GM23338 (cell line): ENCODE measurements at places on chromosomes 6 and 20. TPM values are rescaled to one million over a fixed set of nuclear protein-coding genes. Genes with fewer than 3 reads are reported as not detected.

GRCh38 chr6:18302561-18303439, 38.5 kb upstream of the DEK start:
- no peaks in the 10 kb centered on the region for H3K27me3 ChIP-seq
- H3K36me3 ChIP-seq = no peaks in the 10 kb centered on the region
- peak overlapping the region; percentile 29; the same call in 1 of the 2 replicates for H3K27ac ChIP-seq

Gene DACT2
- total RNA-seq = 7.3 and 10.6 TPM in 2 replicates

DNA sequence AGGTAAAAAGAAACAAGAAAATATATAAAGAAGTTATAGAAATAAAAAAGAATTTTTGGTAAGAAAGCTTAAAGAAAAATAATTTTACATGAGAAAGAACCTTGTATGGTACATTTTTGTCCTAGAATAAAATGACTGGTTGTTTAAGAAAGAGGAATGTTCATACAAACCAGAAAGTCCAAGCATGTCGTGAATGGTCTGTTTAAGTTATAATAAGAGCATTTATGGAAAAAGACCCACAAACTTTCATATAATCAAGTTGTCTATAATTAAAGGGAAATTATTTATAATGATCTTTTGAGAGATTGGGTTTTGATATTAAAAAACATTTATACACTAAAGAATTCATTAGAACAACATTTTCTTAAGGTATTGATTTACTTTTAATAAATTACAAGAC, 27.8 kb upstream of the FAM110A start:
- no peak overlapping the region for H3K27ac ChIP-seq
- H3K36me3 ChIP-seq = peaks cover 23% of the 10 kb centered on the region
- H3K4me3 ChIP-seq = no peak overlapping the region
- H3K4me1 ChIP-seq = no peaks in the 10 kb centered on the region
- peak; percentile 77 for DNase-seq
- H3K27me3 ChIP-seq = no peaks in the 10 kb centered on the region

DNA sequence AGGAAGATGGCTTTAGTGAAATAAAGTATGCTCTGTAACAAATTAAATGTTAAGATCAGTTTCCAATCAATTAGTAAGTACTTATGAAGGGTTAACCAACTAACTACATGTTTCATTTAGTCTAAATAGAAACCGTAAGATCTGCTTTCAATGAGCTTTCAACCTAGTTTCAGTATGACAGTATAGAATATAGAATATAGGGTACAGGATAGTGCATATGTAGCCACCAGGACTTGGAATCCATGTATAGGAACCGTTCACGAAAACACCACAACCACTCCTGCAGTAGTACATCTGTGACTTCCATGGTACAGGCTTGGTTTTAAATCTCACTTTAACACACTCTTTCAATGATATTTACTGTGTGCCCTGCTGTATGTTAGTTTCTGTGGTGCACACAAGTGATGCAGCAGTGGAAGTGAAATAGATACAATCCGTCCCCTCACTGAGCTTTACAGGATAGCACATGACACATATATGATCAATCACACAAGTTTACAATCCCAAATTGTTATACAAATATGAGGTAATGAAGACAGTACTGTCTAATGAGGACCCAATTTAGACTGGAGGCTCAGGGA, 479.7 kb upstream of the MARCKS start:
- H3K27me3 ChIP-seq = no peaks in the 10 kb centered on the region
- no peaks in the 10 kb centered on the region for H3K4me1 ChIP-seq
- no peak for DNase-seq
- no peaks in the 10 kb centered on the region for H3K36me3 ChIP-seq
- no peak overlapping the region for H3K4me3 ChIP-seq

DNA sequence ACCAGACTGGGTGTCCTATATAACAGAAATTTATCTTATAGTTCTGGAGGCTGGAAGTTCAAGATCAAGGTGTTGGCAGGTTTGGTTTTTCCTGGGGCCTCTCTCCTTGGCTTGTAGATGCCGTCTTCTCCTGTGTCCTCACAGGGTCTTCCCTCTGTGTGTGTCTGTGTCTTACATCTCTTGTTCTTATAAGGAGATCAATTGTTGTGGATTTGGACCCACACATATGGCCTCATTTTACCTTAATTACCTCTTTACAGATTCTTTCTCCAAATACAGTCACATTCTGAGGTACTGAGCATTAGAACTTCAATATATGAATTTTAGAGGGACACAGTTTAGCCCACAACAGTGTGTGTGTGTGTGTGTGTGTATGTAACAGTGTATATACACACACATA, 74.5 kb downstream of the EDN1 start:
- H3K4me3 ChIP-seq = no peak overlapping the region
- H3K4me1 ChIP-seq = 0 out of 2 replicates have a peak, but pooled peaks cover 13% of the 10 kb centered on the region
- H3K36me3 ChIP-seq = no peaks in the 10 kb centered on the region
- H3K27ac ChIP-seq = no peak overlapping the region
- H3K27me3 ChIP-seq = no peaks in the 10 kb centered on the region
- DNase-seq = no peak

DNA sequence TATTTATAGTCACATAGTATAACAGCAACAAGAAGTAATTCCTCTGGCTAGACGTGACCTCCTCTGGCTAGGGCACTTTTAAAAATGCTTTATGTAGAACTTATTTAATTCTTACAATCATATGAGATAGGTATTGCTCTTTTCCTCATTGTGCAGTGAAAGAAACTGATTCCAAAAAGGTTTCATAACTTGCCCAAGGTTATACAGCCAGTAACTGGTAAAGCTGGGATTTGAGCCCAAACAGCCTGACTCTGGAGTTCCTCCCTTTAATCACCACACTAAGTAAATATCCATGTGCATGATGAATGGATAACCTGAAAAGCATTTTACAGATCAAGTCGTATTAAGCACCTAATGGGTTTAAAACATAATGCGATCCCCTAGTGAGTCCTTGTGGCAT, 214.6 kb downstream of the PRL start:
- H3K27ac ChIP-seq = no peak overlapping the region
- no peak overlapping the region for H3K4me3 ChIP-seq
- DNase-seq = no peak
- no peaks in the 10 kb centered on the region for H3K27me3 ChIP-seq

Gene PDE7B
- total RNA-seq = 0.07 TPM in 1 of 2 replicates, not detected in the other

Gene JPH2
- 0.78 and 1.1 TPM in 2 replicates for total RNA-seq

DNA sequence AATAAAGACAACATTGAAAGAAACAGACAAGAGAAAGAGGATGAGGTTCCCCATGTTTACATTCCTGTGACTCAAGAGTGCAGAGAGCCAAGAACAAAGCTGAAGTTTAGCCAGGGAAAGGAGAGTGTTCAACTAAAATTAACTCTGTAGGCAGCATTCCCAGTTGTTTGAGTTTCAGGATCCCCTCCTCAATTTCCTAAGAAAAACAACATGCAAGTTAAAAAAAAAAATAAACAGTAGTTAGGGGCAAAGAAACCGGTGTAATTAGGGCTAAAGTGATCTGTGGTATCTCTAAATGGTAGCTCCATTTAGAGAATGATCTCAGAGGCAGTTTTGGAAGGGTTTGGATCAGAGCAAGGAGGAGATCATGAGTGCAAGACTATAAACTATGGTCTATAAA, 30.9 kb upstream of the RAB23 start:
- DNase-seq = no peak
- no peak overlapping the region for H3K4me3 ChIP-seq
- H3K36me3 ChIP-seq = no peaks in the 10 kb centered on the region
- no peak overlapping the region for H3K27ac ChIP-seq

DNA sequence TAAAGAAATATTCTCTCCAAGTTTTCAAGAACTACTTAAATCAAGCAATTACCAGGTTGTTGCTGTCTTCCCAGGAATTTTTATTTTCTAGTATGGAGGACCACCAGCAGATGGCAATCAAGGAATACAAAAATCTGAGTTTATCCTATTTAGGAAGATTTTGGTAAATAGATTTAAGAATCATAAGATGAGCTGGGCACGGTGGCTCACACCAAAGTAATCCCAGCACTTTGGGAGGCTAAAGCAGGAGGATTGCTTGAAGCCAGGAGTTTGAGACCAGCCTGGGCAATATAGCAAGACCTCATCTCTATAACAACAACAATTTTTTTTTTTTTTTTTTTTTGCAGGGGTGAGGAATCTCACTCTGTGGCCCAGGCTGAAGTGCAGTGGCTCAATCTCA, 19.3 kb upstream of the SEC63 start:
- H3K36me3 ChIP-seq = no peaks in the 10 kb centered on the region
- no peak overlapping the region for H3K4me3 ChIP-seq
- peaks cover 5% of the 10 kb centered on the region; the same call in 1 of the 2 replicates for H3K4me1 ChIP-seq

GRCh38 chr6:29483186-29483585, 4.6 kb downstream of the MAS1L start:
- H3K4me3 ChIP-seq = no peak overlapping the region
- no peaks in the 10 kb centered on the region for H3K36me3 ChIP-seq
- H3K27me3 ChIP-seq = no peaks in the 10 kb centered on the region
- DNase-seq = no peak

DNA sequence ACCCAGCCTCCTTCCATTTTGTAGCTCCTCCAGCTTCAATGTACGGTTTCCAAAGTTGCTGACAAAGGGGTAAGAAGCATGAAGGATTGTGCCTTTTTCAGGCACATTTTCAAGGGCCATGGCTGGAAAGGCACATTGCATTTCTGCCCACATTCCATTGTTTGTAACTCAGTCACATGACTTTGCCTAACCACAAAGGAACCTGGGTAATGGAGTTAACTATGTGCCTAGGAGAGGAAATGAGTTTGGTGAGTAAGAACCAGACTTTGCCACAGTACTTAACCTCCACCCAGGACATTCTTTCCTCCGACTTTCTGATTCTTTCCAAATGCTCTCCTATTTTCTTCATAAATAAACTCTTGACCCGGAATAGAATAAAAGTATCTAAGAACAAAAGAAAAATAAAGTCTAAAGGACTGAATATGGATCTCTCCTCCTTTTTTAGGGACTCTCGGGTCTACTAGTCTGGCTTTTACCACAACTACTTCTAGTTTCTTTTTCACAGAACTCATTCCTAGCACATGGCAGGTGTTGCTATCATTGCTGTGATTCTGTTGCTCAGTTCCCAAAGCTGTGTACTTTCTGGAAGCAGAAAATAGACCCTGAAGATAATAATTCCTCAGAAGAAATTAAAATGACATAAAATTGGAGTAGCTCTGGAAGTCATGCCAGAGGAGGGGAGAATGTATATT, 81.5 kb upstream of the ISM1 start:
- no peak for DNase-seq
- no peak overlapping the region for H3K27ac ChIP-seq
- H3K27me3 ChIP-seq = no peaks in the 10 kb centered on the region
- H3K4me1 ChIP-seq = no peaks in the 10 kb centered on the region
- no peak overlapping the region for H3K4me3 ChIP-seq

DNA sequence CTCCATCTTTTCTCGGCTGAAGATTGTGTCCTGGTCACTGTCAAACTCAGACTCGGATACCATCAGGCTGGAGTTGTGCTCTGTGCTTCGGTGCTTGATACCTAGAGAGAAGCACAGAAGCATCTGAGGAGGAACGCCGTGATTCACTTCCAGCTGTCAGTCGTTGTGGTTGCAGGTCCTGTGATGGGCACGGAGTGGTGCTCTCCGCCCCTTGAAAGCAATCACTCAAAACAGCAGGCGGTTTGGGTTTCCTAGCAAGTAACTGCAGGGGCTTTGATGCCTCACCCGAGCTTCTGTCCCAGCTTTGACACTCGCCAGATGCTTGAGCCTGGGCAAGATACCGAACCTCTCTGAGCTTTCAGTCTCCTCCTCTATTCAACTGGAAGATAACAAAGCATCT, 52.5 kb downstream of the ALDH5A1 start:
- peak; percentile 75 for DNase-seq
- no peak overlapping the region for H3K4me3 ChIP-seq
- H3K27ac ChIP-seq = no peak overlapping the region
- no peaks in the 10 kb centered on the region for H3K36me3 ChIP-seq
- 0 out of 2 replicates have a peak, but pooled peaks cover 3% of the 10 kb centered on the region for H3K4me1 ChIP-seq

DNA sequence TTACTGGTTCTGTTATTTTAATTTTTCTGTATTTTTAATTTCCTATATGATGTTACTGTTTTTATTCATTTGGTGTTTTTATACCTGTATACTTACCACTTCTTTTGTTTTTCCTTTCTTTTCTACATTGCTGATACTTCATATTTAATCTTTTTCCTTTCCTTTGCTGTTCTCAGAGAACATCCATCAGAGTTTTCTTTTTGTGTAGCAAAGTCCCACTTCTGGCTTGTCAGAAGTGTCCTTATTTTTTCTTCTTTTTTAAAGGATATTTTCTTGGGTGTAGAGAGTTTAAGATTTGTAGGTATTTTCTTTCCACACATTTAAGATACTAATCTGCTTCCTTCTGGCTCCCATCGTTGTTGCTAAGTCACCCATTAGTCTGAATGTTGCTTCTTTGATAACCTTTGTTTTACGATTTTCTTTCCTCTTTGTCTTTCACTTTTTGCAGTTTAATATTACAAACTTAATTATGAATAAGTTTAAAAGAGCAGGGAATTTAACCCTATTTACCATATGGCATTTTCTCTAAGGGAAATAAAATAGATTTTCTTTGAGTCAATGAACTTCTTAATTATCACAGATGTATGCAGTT, 18.5 kb downstream of the CD2AP start:
- DNase-seq = no peak
- H3K36me3 ChIP-seq = no peaks in the 10 kb centered on the region
- no peaks in the 10 kb centered on the region for H3K27me3 ChIP-seq
- H3K4me3 ChIP-seq = no peak overlapping the region
- H3K4me1 ChIP-seq = peaks cover 77% of the 10 kb centered on the region

Gene FRK
- 0.12 and 0.24 TPM in 2 replicates for total RNA-seq

DNA sequence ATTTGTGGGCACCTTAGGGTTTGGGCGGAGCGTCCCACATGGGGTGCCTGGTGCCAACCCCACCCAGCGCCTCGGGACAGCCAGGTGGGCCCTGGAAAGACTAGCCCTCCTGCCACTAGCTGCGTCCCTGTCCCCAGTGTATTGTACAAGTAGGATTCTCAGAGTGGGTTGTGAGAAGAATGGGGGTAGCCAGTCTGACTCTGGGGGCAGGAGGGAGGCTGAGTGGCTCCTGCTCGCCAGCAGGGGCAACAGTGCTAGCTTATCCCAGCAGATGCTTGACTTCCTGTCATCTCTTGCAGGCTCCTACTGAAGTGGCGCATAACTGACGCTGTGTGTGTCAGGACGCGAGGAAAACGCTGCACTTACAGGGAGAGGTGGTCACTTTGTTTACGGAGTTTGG, 9.3 kb downstream of the PSMA7 start:
- no peaks in the 10 kb centered on the region for H3K4me1 ChIP-seq
- peak; percentile 55 for DNase-seq
- no peak overlapping the region for H3K4me3 ChIP-seq
- H3K27me3 ChIP-seq = no peaks in the 10 kb centered on the region

DNA sequence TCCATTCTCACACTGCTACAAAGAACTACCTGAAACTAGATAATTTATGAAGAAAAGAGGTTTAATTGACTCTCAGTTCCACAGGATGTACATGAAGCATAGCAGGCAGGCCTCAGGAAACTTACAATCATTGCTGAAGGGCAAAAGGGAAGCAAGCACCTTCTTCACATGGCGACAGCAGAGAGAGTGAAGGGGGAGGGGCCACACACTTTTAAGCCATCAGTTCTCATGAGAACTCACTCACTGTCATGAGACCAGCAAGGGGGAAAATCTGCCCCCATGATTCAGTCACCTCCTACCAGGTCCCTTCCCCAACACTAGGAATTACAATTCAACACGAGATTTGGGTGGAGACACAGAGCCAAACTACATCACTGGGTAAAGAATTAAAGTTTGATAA, 12.5 kb upstream of the ENPP1 start:
- H3K4me3 ChIP-seq = no peak overlapping the region
- H3K27ac ChIP-seq = no peak overlapping the region
- H3K4me1 ChIP-seq = peaks cover 16% of the 10 kb centered on the region; the same call in 1 of the 2 replicates
- H3K27me3 ChIP-seq = no peaks in the 10 kb centered on the region
- peak; percentile 56 for DNase-seq
